Activated CD4-positive, alpha-beta T cell treated with anti-CD3 and anti-CD28 coated beads for 1 hour (primary cell): ENCODE measurements at places on chromosomes 1 and 21.

- no peak for DNase-seq
Measured at GRCh38 chr1:154819628-154820590, 50.2 kb downstream of the KCNN3 start.

GRCh38 chr1:31498376-31499040 lies 77.8 kb upstream of the TINAGL1 start:
- no peak for DNase-seq

- no peak for DNase-seq
Measured at GRCh38 chr1:153789478-153790034, 14.3 kb downstream of the SLC27A3 start.

DNA sequence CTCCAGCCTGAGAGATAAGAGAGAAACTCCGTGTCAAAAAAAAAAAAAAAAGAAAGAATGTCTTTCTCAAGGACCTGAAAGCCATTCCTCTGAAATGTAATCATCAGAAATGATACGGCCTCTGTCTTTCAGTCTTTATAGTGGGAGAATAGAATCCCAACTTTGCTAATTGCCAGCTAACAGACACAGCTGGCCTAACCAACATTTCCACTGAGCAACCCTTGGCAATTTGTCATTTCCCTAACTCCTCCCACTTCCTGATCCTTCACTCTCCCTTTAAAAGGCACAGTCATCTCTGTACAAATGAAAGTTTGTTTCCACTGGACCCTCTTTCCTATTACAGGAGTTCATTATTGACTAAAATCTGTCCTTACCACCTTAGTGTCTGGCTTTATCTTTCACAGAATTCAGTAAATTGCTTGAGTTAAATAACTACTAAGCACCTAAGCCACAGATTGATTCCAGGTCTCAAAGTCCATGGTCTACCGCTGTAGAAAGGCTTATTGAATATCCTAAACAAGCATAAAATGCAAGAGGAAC lies 4.3 kb upstream of the CBR1 start:
- DNase-seq, result no peak

DNA sequence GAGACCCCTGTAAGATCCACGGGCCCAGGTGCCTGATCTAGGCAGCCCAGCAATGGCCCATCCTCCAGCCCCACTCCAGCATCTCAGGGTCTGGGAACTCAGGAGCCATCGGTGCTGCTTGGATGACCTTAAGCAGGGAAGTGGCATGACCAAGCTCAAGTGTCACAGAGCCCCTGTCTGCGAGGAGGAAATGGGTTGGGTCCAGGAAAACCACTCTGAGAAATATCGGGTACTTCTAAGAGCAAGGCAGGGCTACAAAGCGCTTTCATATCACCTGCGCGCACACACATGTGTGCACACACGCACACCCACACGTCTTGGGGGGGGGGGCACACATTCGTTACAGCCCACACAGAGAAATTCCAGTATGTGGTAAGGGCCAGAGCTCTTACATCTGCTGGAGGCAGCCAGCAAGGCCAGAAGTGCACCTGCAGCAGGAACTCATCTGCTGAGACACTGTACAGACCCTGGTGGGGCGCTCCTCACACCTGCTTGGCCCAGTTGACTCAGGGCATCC lies 32.6 kb upstream of the SPOCD1 start:
- DNase-seq, result peak; percentile 18

- no peak for DNase-seq
Measured at GRCh38 chr1:223363057-223363855, 720 bp downstream of the SUSD4 start.

DNA sequence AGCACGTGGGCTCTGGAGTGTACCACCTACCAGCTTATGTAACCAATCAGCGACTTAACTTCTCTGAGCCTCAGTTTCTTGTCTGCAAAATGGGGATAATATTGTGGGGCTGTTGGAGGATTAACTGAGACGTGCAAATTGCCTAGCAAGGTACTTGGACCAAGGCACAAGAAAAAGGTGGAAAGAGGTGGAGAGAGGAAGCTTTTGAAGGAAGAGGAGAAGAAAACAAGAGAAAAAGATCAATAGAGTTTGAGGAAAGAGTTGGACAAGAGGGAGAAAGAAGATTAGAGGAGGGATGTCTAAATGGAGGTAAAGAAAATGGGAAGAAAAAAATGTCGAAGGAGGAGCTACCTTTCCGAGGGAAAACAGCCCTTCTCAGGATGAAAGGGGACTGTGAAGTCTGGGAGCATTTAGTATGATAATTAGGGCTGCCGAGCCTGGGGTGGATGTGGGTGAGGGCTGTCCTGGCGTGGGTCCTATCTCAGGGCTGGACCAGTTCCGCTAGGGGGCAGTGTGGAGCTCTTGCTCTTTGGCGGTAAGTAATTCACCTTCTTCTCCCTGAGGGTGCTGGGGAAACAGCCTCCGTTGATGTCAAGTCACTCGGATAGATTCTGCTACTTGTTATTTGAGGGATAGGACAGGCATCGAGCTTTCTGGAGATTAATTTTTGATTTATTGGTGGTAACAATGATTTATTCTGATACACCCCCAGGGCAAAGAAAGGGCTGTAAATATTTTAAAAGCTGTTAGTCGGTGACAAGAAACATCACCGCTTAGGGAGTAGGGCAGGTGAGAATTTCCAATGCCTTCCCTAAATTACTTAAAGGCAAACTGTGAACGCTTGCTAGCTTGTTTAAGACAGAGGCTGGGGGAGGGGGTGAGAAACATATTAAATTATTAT lies 79.0 kb upstream of the NFASC start:
- peak; percentile 67 for DNase-seq

DNA sequence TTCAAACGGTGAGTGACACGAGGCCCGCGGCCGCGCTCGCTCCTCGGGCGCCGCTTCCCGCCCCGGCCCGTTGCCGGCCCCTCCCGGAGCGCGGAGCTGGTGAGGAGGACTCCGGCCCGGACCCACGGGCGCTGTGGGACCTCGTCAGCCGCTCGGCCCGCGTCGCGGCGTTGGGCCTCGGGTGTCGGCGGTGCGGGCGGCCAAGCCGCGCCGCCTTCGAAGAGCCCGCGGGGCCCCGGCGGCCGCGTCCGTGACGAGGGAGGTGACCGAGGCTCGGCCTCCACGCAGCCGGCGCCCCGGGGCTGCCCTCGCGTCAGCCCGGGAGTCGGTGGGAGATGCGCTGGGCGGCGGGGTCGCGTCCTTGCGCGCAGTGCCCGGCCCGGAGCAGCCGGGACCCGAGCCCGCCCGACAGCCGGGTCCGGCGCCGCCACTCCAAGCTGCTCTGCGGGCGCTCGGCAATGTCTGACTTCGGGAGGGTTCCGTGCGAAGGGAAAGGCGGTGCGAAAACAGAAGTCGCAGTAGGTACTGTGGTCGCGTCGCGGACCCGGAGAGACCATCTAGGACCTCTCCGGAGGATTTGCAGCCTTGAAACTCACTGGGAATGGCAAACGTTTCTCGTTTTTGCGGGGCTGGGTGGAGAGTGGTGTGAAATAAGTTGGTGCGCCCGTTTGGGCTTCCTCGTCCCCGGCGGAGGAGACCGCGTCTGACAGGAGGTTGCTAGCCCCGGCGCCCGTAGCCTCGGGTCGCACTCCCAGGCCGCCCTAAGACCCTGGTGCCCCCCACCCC lies 829 bp downstream of the SPEN start:
- DNase-seq, result peak; percentile 39

DNA sequence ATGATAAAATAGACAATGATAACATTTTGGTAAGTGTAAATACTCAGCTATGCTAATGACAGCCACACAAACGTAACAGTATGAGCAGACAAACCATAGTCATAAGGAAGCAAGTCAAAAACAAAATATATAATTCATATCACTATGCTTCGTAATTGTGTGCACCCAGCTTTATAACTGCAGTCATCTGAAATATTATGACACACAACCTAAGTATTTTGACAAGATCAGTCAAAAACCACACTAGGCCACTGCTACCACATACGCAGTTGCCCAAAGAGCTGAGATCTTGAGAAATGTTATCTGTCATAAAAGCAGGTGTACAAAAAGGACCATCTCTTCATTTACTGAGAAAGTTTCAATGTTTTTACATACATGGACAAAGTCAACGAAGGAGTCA lies 26.0 kb downstream of the RNASEL start:
- no peak for DNase-seq

- peak; percentile 65 for DNase-seq
Measured at GRCh38 chr1:39609618-39610331, 29.7 kb downstream of the HEYL start.

- no peak for DNase-seq
Measured at GRCh38 chr21:36980280-36981048, 14.0 kb upstream of the HLCS start.

GRCh38 chr21:46385846-46386733 lies 62.1 kb downstream of the PCNT start:
- no peak for DNase-seq

DNA sequence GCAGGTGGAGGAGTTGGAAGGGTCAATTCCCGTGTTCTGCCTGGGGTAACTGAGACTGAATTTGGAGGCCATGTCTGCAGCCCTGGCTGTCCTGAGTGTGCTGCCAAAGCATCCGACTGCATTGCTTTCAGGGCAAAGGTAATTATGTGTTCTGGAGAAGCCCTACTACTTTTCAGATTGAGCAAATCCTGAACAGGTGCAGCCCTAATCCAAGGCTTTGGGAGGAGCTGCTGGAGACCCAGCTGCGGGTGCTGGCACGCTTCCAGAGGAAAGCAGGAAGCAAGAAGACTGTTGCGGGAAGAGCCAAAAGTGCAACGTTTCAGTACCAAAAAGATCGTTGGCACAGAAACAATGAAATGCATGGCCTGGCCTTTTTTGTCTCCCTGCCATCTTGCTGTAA lies 73.7 kb upstream of the NRIP1 start:
- no peak for DNase-seq

- DNase-seq, result no peak
Measured at GRCh38 chr21:35171385-35171784, 122.3 kb upstream of the RUNX1 start.

DNA sequence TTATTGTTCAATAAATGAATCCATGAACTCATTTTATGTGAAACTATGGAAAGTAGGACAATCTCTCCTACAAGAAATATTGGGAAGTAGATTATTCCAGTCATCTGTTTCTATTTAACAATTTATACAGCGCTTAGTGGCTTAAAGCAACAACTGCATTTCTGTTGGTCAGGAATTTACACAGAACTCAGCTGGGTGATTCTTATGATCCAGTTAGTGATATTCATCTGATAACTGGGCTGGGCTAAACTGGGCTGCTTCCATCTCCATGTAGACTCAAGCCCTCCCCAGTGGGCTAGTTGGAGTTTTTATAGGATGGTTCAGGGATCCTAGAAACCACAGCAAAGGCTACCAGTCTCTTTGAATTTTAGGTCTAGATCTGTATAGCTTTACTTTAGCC lies 497.9 kb upstream of the NEGR1 start:
- DNase-seq, result no peak

DNA sequence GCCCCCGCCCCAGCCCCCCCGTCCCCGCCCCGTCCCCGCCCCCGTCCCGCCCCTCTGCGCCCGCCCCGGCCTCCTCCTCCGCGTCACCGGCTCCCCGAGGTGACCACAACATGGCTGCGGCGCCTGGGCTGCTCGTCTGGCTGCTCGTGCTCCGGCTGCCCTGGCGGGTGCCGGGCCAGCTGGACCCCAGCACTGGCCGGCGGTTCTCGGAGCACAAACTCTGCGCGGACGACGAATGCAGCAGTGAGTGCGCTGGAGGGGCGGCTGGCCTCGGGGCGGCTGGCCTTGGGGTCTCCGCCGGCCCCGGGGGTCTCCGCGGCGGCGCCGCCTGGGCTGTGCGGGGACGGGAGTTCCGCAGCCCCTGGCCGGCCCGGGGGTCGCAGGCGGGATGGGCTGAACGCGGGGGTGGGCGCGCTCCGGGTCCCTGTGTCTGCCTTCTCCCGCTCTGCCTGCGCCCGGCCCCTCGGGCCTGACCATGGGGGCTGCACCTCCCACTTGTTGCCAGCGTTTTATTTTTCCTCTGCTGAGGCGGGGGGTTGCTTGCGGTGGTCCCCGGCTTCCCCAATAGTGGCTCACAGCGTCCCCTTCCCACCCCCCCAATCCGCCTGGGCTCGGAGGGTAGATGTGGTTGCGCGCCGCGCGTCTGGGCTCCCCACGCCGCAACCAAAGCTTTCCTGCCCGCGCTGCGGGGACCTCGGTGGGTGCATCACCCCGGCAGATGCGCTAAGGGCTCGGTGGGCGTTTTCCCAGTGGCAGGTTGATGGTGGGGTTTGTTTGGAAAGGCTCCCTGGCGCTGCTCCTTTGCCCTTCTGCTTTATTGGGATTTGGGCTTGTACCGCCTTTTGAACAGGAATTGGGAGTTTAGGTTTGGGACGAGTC lies at the start of gene MIA3:
Gene MIA3 (plus strand): TSS at position 97 of the 879 bp plus-strand sequence. CDS start 14 bp downstream, at position 111.
- peak; percentile 23 for DNase-seq

DNA sequence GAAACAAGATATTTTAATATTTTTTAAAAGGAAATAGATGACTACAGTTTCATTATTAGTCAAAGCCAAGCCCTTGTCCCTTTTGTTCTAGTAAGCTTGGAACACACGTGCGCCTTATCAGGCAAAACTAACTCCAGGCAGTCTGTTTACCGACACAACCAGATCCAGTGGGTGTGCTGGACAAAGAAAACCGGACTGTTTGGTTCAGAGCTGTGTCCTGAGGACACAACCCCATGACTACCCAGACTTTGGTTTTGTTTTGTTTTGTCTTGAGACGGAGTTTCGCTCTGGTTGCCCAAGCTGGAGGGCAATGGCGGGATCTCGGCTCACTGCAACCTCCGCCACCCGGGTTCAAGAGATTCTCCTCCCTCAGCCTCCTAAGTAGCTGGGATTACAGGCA lies 13.9 kb upstream of the RHOU start:
- DNase-seq, result no peak

GRCh38 chr1:182833271-182833670 lies 5.9 kb upstream of the DHX9 start:
- no peak for DNase-seq

GRCh38 chr1:109268431-109269211 lies 14.3 kb downstream of the PSRC1 start:
- DNase-seq, result no peak

DNA sequence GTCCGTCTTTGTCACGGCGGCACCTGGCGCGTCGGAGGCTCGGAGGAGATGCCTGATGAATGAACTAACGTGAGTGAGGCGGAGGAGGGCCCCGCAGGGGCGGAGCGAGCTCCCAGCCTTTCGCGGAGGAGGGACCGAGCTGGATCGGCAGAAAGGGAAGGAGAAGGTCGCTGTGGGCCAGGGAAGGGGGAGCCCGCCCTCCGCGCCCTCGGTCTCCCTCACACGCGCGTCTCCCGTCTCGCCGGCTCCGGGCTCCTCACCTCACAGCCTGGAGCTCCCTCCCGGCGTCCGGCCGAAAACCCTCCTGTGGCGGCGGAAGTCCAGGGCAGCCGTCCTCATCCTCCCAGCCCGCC lies 519 bp downstream of the ZNF496 start:
- DNase-seq, result peak; percentile 53

DNA sequence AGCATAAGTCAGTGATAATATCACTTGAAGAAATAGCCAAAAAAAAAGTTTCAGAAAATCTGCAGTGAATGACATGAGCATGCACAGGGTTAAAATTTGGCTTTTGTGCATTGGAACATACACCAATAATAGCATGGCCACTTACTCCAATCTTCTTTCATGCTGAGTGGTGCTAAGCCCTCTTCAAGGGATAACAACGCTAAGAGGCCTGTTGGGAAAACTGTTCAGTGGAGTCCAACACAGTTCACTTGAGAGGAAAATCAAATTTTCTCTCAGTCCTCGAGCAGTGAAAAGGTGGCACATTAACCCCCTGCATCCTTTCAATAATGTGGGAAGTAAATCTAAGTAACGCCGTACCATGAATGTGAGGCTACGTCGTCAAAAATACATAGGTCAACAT lies 264.7 kb downstream of the SPATA17 start:
- no peak for DNase-seq

GRCh38 chr21:41054018-41054578 lies 113.9 kb upstream of the BACE2 start:
- no peak for DNase-seq

- no peak for DNase-seq
Measured at GRCh38 chr1:13708380-13708982, 8.5 kb downstream of the PRDM2 start.
